Hematopoietic multipotent progenitor cell treated with erythropoietin and hydrocortisone succinate and interleukin-3 and kit ligand, for 17 days (in vitro differentiated cells): ENCODE measurements at places on chromosomes 6 and 20.

DNA sequence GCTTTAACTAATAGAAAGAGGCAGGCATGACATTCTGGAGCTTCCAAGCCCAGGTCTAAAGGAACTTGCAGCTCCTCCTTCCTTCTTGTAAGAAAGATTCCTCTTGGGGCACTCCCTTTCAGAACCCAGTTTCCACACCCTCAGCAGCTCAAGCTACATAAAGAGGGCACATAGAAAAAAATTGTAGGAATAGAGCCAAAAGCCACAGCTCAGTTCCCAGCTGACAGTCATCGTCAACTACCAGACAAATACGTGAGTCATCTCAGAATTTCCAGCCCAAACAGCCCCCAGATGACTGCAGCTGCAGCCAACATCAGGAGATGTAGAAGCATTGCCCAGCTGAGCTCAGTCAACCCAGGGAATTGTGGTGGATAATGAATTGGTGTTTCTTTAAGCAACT, 349.8 kb upstream of the ARID1B start:
- DNase-seq, result no peak

- DNase-seq, result no peak
Observed at GRCh38 chr6:16802071-16802470, 40.8 kb upstream of the ATXN1 start.

DNA sequence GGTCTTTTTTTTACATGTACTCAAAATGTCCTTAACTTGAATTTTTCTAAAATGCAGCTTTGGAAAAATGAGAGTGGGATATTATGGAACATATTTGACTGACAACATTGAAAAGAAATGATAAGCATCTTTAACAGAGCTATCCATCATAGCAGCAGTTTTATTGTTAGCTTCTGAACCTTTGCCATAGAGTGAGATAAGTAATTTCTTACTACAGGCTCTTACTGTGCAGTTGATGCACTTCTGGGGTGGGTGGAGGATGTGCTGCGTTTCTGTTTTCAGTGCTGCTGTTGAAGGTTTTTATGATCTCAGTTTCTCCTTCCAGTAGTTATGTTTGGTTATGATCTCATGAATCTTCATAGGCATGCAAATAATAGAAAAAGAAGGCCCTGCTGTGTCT, 267.0 kb downstream of the TMEM242 start:
- DNase-seq, result no peak

- no peak for DNase-seq
Observed at GRCh38 chr6:41637194-41638001, 870 bp upstream of the MDFI start.

GRCh38 chr6:146700078-146700686, 101.4 kb downstream of the ADGB start:
- DNase-seq, result peak; percentile 50

DNA sequence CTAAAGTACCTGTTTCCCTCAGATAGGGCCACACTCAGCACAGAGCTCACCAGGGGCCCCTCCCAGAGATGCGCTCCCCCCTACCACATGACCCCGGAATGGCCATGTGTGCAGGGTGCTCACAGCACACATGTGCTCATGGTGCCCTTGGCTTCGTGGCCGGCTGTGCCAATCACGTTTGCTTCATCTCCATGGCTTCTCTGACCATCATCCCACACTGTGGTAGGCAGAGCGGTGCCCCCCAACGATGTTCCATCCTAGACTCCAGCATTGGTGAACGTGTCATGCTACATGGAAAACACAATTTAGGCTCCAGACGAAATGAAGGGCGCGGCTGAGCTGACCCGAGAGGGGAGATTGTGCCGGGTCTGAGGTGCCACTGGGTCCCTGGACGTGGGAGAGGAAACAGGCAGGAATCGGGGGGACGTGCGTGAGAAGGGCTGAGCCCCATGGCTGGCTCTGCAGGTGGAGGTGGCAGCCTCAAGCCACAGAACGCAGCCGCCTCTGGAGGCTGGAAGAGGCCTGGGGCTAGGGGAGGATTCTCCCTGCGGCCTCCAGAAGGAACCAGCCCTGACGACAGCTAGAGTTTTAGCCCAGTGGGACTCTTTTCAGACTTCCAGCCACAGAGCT, 126.5 kb downstream of the DLL1 start:
- no peak for DNase-seq

GRCh38 chr6:125406741-125407140, 105.0 kb upstream of the HDDC2 start:
- no peak for DNase-seq
